ENCODE measurements at places on chromosomes 6 and 20.
A peak's percentile ranks its signal among the peaks of the same experiment; 100 is the strongest.

DNA sequence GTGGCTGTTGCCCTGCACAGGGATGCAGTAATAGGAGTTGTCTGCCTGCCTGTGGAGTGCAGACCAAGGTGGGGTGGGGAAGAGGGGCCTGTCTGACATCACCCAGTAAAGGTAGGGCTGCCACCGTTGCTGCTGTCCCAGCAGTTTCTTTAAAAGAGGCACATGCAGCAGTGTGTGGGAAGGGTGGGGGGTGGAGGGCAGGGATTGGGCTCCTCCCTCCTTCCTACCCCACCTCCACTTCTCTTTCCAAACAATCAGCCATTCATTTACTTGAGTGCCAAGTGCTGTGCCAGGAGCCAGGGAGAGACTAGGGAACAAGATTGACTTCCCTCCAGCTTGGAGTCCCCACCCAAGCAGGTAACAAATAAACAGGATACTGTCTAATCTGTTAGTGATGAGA, 66.8 kb upstream of the MYL9 start:
- no peak for DNase-seq

DNA sequence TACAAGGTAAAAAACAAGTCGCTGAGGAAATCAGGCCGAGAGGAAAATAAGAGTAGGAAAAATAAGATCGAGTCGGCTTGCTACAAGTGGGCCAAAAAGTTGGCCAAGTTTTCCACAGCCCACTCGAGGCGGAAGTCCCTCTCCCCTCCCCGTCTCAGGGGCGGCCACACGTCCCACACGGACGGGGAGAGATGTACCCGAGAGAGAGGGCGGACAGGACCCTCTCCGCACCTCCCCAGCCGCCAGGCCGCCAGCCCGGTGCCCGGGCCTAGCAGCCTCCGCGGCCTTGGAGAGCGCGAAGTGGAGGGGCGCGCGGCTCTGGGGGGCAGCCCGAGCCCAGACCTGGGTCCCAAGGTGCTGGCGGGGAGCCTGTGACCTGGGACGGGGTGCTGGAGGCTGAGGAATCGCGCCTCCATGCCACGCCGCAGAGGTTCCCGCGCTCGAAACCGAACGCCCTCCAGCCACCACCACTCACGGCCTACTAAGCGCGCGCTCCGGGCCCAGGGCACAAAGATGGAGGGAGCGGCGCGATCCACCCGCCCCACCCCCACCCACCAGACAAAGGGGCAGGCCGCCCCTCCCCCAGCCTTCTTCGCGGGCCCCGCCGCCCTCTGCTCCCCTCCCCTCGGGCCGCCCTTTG, 1.9 kb upstream of the HMGA1 start:
- no peak for DNase-seq

GRCh38 chr6:157217894-157218370, 105.4 kb downstream of the TMEM242 start:
- no peak for DNase-seq

- no peak for DNase-seq
Observed at GRCh38 chr20:32570401-32571190, 14.5 kb downstream of the NOL4L start.

- DNase-seq, result peak; percentile 16
Observed at GRCh38 chr20:56974499-56975250, 291.8 kb downstream of the BMP7 start.

- DNase-seq, result no peak
Observed at GRCh38 chr6:49515485-49516146, 15.9 kb downstream of the GLYATL3 start.

DNA sequence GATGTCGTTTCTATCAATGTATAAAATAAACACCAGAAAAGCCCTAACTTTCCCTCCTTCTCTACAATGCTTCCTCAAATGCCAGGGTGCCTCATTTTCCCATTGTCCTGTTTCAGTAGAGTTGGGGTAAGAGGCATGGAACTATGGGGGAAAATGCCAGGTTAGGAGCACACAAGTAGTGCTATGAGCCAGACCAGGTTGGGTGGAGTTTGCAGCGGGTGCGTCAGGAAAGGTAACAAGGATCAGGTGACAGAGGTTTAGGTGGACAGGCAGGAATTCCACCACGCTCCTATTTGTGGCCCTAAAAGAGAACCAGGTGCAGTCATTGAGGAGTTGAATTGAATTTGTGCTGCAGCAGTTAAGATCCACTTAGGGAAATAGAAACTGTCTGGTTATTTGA, 36.5 kb downstream of the SYTL3 start:
- DNase-seq, result no peak

DNA sequence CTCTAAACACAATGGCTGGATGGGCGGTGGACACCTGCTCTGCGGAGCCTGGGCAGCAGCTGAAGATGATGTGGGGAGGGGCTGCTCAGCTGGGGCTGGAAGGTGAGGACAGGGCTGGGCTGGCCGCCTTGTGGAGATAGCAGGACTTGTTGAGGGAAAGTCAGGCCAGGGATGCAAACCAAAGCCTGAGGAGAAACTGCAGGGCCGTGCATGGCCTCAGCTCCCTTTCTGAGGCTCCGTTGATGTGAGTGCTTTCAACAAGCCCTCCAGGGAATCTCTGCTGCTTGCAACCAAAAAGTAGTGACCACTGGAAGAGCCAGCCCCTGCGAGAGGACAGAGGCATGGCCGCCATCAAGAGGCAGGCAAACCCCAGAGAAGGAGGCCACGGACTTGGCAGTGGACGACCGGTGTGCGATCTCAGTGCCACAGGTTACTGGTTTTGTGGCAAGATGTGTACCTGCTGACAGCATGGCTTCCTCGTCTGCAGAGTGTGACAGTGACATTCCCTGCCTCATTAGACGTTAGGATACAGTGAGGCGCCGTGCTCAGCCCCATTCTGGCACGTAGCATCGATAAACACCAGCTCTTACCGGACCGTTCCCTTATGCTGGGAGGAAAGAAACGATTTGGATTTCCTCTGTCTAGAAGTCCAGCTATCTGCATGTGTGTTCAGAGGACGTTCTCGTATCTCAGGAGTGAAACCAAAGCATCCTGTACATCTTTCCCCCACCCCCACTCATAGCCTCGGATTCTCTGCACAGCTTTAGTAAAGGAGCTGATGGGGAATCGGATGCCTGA, 37.9 kb downstream of the ERMARD start:
- DNase-seq, result no peak

DNA sequence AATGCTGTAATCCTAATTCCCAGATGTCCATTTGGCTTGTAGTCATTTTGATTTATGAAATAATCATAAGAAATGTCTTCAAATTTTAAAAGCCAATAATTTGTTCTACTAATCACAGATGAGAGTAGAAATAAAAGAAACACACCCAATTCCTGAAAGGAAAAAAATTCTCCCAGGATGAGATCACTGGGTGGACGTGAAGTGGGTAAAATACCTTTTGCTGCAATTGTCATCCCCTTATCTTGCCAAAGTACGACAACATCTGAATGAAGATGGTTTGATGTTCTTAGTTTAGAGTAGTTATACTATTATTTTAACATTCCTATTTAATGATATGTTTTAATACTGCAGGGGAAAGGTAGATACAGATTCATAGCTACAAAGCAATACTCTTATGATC, 33.7 kb downstream of the MTHFD1L start:
- DNase-seq, result no peak

DNA sequence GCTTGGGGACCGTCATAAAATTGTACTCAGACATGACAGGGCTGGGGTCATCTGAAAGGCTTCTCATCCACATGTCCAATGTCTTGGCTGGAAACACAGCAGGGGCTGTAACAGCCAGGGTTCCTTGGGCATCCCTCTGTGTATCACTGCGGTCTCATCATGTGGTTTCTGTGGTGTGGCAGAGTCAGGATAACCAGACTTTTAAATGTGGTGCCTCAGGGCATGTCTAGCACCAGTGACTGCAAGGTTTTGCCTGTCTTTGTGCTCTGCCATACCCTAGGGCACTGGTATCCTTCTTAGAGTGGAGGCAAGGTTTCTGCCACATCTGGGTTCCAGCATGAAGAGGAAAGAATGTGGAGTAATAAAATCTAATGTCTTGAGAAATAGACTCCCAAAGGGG, 124.2 kb downstream of the PLEKHG1 start:
- DNase-seq, result no peak
